T-helper 2 cell (primary cell): ENCODE measurements at places on chromosomes 7 and 10.

DNA sequence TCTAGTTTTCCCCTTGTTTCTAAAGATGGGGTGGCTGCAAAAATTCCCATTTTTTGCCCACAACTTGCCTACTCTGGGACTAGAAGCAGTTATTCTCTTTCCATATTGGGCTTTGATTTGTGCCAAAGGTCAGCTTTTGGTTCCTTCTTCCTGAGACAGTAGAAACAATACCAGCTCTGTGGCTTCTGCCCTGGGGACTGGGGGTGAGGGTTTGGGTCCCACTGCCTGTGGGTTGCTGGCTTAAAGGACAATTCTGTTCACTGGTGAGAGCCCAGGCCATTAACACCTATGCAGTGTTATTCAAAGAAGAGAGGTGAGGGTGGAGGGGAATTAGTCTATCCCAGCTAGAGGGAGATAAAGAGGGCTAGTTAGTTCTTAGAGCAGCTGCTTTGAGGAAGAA is 171.5 kb downstream of the CPEB3 start:
- DNase-seq, result no peak

DNA sequence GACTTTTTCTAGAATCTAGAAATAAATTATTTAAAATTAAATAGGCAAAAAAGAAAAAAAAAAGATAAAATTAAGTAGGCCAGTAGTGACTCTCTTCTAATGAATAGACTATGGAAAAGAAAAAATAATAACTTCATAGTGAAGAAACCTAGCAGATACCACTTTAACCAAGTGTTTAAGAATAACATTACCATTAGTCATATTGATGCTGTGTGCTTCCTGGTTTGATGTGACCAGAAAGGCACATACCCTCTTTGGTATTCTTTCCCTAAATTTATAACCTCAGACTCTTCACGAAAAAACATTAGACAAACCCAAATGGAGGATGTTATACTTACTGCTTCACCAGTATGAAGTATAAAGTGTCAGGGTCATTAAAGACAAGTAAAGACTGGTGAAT is 42.6 kb downstream of the KIF20B start:
- no peak for DNase-seq

DNA sequence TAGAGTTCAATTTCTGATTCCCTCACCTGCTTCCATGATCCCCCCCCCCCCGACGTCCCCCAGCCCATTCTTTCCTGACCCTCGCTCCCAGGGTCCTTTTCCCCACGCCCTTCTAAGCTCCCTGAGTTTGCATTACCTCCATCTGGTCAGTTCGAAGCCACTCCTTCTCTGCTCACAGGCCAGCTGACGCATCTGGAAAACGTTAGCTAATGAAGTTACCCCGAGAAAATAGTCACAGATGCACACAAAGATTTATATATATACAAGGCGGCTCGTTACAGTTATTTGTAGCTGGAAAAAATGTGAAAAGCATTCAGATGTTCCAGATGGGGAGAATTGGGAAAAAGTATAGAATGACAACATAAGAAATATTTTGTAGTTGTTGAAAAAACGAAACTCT is 630.0 kb upstream of the FOXK1 start:
- DNase-seq, result no peak

GRCh38 chr10:94524146-94524545 is 21.4 kb upstream of the HELLS start:
- no peak for DNase-seq

DNA sequence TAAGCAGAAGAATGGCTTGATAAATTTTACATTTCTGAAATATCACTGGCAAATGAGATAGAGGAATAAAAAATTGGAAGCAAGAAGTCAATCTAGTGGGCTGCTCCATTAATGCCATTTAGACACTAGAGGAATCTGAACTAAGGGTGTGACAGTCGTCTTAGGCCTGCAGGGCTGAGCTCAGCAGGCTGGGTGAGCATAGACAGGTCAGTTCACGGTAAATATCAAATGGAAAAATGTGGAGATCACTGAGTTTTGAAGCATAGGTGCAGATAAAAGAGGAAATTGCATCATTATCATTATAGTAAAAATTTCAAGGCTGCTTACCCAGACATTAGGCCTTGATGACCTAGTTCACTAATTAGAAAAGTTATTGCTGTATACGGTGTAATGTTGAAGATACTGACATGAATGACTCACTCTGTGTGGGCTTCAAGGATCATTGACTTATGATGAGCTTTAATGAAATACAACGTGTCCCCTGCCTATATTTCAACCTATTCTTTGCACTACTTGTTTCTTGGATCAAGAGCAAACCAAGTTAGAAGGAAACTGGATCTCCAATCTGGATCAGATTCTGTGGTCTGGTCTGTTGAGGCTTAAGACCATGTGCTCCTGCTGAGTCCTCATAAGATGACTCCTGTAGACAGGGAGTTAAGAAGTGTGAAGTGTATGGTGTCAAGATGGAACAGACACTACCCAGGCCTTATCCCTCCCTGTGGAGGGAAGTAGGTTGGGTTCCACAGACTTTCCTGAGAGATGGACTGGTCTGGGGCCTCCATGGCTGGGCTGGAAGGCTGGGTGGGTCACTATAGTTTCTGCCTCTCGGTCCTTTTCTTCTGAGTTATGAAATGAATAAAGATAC is 3.6 kb downstream of the OR2F2 start:
- no peak for DNase-seq

GRCh38 chr10:59315465-59315864 is 46.9 kb downstream of the FAM13C start:
- DNase-seq, result no peak

DNA sequence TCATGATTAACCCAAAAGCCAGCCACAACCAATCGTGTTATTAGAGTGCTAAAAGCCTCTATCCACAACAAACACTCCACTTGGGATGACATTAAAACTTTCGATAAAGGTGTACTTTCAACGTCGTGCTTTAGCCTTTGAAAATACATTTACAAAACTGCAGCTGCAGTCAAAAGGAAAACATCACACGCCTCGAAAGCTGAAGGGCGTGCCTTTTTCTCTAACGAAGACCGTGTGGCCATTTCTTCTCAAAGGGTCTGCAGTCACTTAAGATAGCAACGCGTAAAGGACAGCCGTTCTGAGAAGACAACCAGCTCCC is 1.1 kb downstream of the ARHGAP12 start:
- peak; percentile 5 for DNase-seq

GRCh38 chr10:79101560-79102497 is 33.1 kb downstream of the ZMIZ1 start:
- no peak for DNase-seq

- no peak for DNase-seq
Observed at GRCh38 chr7:125316466-125316865, 386.8 kb upstream of the POT1 start.

GRCh38 chr7:27143023-27143949 is at the start of gene HOXA5:
Gene HOXA5, minus strand, starts transcription at chr7:27143681. Its CDS starts 74 bp downstream, at chr7:27143607.
- DNase-seq, result no peak

- no peak for DNase-seq
Observed at GRCh38 chr7:39560408-39560807, 5.8 kb upstream of the YAE1 start.

DNA sequence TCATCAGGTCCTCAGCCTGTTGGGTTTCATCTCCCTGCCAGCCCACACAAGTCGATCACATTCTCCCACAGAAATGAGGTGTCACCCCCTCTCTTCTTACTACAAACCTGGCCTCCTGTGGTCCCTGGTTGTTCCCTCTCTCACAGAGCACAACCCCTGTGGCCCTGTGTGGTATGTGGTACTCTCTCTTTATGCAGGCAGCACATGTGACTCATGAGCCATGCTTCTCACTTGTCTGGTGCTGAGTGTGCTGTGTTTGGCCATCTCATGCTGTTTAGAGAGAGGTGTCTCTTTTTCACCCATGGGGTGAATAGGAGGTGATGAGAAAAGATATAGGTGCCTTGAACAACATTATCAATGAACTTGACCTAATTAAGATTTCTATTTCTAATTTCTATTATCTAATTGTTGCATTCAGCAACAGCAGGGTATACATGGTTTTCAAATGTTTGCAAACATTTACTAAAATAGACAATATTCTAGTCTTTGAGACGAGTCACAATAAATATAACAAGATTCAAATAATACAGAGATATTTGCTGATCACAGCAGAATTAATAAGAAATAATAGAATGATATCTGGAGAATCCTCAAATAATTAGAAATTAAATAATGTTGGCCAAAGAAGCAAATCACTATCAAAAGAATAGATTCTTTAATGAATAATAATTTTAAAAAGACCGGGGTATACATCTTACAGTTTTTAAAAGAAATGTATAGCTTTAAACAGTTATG is 633.8 kb upstream of the IGFBP3 start:
- DNase-seq, result no peak

- DNase-seq, result peak; percentile 7
Observed at GRCh38 chr10:102065561-102066398, 631 bp downstream of the HPS6 start.

DNA sequence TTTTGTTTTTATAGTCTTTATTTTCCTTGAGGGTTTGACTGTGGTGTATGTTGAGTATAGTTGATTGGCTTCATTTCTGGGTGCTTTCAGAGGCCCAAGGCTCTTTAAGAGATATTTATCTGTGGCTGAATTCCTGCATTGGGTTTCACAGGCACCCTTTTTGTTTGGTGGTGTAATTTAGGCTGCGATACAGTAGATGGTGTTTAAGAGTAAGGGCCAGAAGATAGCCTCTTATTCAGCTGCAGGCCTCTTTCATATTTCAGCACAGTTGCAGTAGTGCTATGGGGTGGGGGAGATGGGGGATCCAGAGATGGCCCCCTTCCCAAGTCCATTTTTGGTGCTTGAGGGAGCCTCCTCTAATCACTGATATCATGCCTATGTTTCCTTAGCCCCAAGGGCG is 69.7 kb downstream of the MGAM2 start:
- no peak for DNase-seq

GRCh38 chr7:111364413-111364812 is 197.9 kb downstream of the IMMP2L start:
- no peak for DNase-seq
